ENCODE measurements at places on chromosomes 5 and 9.
A peak's percentile ranks its signal among the peaks of the same experiment; 100 is the strongest.

- no peak for DNase-seq
Observed at GRCh38 chr5:64773533-64773932, 4.8 kb downstream of the CWC27 start.

GRCh38 chr9:3719286-3719685, 193.5 kb upstream of the RFX3 start:
- no peak for DNase-seq

GRCh38 chr5:110262749-110263148, 463.7 kb downstream of the TMEM232 start:
- no peak for DNase-seq

- peak; percentile 32 for DNase-seq
Observed at GRCh38 chr5:135039271-135040033, 5.4 kb upstream of the PITX1 start.

GRCh38 chr5:153641183-153641688, 150.8 kb downstream of the GRIA1 start:
- no peak for DNase-seq

DNA sequence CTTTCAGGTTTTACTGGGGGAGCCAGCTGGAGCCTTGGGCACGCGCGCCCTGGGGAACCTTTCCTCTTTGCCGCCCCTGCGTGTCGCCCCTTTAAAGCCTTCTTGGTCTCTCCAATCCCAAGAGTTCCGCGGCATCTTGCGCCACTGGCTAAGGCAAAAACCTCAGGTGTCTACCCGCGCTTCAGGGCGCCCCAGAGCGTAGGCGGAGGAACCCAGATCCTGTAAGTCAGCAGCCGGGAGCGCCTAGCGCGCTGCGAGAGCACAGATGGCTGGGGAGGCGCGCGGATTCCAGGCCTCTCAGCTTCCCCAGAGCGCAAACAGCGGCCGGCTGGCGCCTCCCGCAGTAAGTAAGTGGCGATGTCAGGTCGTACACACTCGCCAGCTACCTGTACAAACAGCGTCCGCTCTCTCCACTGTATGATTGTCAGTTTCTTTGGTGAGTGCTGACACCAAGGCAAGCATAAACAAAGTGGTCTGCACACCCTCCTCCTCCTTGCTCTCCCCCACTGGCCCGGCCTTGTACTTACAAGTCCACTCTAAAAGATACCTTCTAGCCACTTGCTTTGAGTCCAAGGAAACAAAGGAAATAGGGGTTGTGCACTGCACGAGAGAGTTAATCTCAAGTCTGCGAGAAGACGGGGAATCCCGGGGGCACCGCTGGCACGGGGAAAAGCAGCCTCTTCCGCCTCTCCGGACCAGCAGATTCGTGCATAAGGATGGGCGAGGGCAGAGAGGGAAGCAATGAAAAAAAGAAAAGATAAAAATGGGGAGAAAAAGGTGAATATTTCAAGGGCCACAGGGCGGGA, 2.9 kb downstream of the HTR1A start:
- peak; percentile 5 for DNase-seq

- no peak for DNase-seq
Observed at GRCh38 chr9:107177857-107178256, 105.2 kb upstream of the RAD23B start.

DNA sequence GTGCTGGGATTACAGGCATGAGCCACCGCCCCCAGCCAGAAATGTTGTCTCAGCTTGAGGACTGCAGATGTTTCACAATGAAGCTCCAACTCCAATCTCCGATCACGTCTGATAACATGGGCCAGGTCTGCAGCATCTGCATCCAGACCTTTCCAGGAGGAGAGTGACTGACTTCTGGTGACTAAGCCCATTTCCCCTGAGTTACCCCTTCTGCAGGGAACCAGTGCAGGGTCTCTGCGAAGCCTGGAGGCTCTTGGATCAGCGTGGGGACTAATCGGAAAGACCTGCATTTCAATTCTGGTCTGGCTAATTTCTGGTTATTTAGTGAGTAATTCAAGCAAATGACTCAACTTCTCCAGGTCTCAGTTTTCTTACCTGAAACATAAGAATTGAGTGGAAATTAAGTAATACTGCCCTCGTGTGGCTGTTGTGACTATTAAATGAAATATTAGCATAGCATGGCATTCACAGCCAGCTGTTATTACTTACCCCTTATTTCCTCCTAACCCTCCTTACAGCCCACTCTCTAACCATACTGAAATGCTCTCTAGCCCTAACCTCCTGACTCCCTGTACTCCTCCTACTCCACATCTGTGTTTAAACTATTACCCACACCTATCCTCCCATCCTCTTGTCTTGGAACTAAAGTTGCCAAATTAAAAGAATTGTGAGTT, 2.2 kb upstream of the GNPDA1 start:
- DNase-seq: peak; percentile 78

DNA sequence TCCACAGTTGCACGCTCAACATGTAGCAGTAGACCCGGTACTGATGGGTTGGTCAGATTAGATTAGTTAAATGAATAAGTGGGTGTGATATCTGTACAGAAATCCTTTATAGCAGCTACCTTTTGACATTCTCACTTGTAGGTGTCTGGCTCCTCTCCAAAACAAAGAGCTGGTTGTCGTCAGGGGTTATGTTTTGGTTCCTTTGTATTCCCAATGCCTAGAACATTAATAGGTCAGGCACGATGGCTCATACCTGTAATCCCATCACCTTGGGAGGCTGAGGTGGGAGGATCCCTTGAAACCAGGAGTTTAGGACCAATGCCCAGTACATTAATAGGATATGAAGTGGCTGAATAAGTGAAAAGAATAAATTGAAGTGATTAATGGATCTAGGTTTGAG, 182.1 kb downstream of the SNCAIP start:
- no peak for DNase-seq

DNA sequence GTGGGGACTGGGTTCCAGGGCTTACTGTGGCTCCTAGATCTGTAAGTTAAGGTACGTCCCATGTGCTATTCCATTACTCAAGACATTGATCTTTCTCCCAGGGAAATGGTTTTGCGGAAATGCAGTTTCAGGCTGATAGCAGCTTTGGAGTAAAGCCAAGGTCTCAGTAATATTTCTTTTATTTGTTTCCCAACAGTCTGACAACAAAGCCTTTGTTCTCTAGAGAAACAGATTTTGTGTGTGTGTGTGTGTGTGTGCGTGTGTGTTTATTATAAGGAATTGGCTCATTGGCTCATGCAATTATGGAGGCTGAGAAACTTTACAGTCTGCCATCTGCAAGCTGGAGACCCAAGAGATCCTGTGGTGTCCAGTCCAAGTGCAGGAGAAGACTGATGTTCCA, 12.1 kb upstream of the POC5 start:
- DNase-seq: no peak

GRCh38 chr9:120735415-120736126, 21.3 kb upstream of the MEGF9 start:
- no peak for DNase-seq

- DNase-seq: peak; percentile 83
Observed at GRCh38 chr5:146541958-146542849, 26.2 kb upstream of the GPR151 start.

GRCh38 chr9:27675354-27675753, 102.1 kb upstream of the C9orf72 start:
- no peak for DNase-seq

- DNase-seq: no peak
Observed at GRCh38 chr5:173793648-173794548, 94.3 kb upstream of the CPEB4 start.

GRCh38 chr5:172795318-172795977, 24.5 kb upstream of the DUSP1 start:
- DNase-seq: no peak

DNA sequence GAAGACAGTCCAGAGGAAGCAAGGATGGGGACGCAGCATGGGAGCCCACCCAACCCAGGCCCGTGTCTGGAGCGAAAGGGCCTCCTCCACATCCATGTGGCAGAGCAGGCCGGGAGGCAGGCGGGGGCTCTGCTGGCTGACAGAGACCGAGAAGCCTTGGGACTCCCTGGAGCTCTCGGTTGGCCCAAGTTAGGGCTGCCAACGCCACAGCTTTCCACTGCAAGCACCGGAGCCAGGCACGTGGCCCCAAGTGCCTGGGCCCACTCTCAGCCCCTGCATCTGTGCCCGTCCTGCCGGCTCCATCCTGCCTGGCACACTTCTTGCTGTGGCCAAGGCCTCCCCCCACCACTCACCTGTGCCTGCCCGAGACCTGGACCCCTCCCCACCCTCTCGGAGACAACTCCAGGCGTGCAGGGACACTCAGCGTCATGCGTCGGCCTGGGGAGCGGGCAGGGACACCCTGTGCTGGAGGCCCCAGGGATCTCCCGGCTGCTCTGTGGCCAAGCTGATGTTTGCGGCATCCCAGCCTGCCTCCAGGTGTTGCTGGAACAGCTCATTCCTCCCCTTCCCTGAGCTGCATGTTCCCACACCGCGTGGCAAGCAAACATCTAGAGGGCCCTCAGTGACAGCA, 31.5 kb downstream of the SLC6A3 start:
- DNase-seq: no peak

DNA sequence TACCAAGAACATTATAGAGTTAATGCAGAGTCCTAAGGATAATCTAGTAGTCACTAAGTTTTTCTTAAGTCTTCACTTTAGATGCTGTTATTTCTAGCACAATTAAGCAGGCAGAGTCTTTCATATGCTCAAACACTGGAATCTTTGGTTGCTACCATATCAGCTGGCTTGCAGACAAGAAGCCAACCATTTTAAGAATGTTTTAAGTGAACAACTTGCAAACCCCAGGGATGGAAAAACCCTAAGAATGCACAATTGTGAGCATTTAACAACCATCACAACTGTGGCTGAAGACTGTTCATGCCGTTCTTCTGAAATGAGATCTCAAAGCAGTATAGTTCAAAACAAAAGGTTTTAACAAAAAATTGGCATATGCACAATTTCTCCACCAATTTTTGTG, 55.1 kb downstream of the CSNK1A1 start:
- DNase-seq: no peak

- DNase-seq: no peak
Observed at GRCh38 chr9:105886136-105886535, 191.8 kb downstream of the TMEM38B start.

DNA sequence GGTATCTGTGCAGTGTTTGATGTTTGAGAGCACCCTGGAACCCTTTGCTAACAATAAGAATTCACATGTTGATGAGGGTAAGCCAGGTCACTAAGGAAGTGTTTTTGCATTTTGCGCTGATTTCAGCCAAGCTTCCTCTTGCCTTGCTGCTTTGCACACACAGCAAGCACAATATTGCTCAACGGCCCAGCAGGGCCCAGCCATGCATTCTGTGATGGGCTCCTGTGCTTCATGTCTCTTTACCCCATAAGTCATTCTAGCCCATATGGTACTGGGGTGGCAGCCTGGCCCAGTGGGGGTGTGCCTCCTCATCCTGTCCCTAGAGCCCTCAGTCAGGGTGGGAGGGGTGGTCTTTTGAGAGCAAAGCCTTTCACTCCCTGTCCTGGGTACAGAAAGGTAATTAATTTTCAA, 481.3 kb downstream of the GADD45G start:
- no peak for DNase-seq

GRCh38 chr5:143006501-143006900, 236.3 kb downstream of the ARHGAP26 start:
- DNase-seq: no peak

DNA sequence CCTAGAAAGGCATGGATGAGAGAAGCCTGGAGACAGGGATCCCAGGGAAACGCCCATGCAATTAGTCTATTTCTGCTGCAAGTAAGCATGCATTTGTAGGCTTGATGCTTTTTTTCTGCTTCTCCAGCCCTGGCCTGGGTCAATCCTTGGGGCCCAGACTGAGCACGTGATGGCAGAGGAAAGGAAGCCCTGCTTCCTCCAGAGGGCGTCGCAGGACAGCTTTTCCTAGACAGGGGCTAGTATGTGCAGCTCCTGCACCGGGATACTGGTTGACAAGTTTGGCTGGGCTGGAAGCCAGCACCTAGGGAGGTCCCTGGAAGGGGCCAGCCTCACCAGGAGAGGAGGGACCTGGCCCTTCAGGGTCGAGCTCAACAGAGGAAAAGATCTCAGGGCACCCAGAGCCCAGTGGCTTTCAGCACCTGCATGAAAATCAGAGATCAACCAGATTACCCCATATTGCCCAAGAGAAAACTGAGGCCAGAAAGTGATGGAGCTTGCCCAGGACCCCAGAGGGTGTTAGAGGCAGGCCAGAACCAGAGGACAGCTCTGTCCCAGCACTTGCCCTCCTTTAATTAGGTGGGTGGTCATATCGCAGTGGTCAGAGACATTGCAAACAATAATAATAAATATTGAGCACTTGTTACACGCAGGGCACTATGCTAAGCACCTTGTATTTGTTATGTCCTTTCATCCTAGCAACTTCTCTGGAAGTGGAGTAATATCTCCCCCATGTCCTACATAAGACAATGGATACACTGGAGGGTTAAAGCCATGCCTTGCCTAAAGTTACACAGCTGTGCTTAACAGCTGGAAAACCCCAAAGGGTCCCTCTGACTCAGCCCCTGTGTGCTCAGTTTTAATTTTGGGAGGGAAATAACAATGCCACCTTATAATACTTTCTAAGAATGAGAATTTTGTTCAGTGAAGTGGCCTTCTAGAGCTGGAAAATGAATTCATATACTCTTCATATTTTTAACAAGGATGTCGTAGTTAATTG, 67.1 kb downstream of the KLF4 start:
- DNase-seq: peak; percentile 63

DNA sequence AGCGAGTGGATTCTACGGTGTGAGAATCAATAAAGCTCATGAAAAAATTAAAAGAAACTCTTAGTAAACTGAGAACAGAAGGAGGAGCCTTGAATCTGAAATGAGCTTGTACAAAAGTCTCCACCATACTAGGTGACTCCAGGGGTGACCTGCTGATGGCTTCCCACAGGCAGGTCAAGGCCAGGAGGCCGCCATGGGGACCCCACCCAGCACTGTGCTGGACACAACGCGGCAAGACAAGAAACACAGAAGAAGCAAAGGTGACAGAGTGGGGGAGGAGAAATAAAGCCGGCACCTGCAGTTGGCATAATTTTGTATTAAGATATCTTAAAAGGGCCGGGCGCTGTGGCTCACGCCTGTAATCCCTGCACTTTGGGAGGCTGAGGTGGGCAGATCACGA, 12.1 kb upstream of the SLC6A19 start:
- no peak for DNase-seq

GRCh38 chr5:108145351-108145750, 236.5 kb downstream of the FBXL17 start:
- no peak for DNase-seq

GRCh38 chr5:149578896-149579295, 2.4 kb upstream of the ARHGEF37 start:
- no peak for DNase-seq

DNA sequence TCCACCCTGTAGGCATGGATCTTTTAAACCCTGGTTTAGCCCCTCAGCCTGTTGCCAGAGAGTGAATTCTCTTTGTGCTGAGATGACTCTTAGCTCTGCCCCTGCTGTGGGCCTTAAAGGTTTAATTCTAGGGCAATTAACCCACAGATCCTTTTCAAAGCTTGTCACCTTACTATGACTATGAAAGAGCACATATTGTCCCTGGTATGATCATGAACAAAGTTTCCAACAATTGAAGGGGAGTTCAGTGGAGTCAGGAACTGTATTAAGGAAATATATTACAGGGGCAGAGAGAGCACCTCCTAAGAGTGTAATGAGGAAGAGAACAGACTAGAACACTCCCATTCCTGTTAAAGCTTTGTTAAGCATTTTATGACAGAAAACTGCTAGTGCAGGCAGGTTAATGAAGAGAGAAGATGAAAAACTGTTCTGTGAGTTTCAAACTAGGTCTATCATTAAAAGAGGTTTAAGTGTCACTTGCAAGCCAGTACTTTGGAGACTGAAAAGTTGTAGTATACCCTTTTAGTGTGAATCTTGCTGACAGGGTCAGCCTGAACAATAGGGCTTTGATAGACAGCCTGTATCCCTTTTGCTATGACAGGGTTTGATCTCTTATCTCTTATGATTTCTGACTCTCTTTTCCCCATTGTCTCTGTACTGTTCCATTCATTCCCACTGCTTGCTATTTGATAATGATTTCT, 104.2 kb upstream of the ELL2 start:
- peak; percentile 51 for DNase-seq
